MG63 (cell line): ENCODE measurements at places on chromosomes 5 and 9.

- DNase-seq, result no peak
Observed at GRCh38 chr9:98567540-98568233, 141.0 kb downstream of the GABBR2 start.

DNA sequence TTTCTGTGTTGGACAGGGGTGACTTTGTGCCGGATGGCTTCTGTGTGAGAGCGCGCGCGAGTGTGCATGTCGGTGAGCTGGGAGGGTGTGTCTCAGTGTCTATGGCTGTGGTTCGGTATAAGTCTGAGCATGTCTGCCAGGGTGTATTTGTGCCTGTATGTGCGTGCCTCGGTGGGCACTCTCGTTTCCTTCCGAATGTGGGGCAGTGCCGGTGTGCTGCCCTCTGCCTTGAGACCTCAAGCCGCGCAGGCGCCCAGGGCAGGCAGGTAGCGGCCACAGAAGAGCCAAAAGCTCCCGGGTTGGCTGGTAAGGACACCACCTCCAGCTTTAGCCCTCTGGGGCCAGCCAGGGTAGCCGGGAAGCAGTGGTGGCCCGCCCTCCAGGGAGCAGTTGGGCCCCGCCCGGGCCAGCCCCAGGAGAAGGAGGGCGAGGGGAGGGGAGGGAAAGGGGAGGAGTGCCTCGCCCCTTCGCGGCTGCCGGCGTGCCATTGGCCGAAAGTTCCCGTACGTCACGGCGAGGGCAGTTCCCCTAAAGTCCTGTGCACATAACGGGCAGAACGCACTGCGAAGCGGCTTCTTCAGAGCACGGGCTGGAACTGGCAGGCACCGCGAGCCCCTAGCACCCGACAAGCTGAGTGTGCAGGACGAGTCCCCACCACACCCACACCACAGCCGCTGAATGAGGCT lies at the start of gene ADRB2:
TSS of gene ADRB2 (plus strand) at position 559 of the 686 bp plus-strand sequence. CDS start 221 bp downstream, outside the sequence.
- peak; percentile 98 for DNase-seq

DNA sequence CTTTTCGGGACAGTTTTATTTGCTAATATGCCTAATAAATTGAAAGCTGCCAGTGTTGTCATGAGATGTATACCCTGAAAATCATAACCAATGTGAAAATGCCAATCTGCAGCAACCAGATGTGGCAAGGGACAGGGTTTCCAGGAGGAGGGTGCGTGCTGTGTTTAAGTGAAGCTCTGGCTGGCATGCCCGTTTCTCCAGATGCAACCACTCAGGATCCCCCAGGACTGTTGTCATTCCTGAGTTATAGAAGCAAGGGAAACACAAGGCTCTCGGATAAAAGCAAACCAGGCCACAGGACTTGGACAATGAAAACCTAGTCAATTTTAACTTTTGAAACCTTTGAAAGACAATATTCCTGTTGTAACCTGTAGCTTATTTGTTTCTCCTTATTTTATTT lies 360.2 kb downstream of the SLIT3 start:
- DNase-seq, result no peak

DNA sequence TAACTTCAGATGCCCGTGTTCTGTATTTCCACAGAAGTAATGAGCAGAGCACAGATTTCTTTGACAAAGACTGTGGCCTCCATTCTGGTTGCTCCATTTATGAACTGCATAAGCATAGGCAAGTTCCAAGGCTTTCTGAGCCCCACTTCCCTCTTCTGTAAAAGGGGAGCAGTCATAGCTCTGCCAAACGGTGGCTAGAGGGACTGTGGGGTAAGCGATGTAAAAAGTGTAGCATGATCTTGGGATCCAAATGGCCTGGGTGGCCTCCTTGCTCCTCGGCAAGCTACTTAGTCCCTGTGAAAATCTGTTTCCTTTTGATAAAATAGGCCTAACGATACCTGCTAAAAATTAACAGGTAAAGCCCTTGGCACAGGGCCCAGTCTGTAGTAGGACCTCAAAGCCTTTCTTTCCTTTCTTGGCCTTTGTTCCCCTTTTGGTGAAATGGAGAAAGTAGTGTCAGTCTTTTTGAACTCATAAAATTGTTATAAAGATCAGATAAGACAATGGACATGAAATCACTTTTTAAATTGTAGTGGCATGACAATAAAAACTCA lies 646.6 kb downstream of the ACTL7B start:
- DNase-seq, result no peak

- DNase-seq, result no peak
Observed at GRCh38 chr5:172751761-172752510, 19.1 kb downstream of the DUSP1 start.

- DNase-seq, result no peak
Observed at GRCh38 chr9:21589344-21590056, 107.4 kb upstream of the IFNE start.

GRCh38 chr5:53543401-53543800 lies 17.0 kb upstream of the NDUFS4 start:
- no peak for DNase-seq

GRCh38 chr5:86354664-86355063 lies 263.1 kb upstream of the COX7C start:
- DNase-seq, result no peak

DNA sequence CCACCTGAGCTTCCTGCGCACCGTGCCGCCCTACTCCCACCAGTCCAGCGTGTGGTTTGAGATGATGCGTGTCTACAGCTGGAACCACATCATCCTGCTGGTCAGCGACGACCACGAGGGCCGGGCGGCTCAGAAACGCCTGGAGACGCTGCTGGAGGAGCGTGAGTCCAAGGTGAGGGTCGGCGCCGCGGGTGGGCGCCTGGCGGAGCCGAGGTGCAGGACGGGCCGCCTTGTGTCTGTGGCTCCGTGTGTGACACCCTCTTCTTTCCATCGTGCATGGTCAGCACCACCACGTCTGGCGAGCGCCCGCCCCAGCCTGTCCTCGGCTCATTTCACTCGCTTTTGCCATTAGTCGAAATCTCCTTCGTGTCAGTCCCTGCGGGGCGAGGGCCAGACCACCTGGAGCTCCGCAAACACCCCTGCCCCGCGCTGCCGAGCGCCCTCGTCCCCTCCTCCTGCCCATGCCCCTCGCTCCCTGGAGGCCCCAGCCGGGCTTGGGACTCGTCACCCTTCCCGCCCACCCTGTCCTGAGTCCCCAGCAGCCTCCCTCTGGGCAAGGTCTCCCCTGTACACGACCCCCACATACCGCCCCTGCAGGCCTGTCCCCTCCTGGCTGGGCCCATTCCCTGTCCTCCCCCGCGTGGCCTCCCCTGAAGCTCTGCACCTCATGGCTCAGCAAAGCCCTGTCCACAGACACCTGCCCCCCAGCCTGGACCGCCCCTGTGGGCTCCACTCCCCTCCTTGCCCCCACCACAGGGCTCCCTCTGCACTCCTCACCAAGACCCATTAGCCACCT lies 7.0 kb downstream of the GRIN1 start:
- no peak for DNase-seq

DNA sequence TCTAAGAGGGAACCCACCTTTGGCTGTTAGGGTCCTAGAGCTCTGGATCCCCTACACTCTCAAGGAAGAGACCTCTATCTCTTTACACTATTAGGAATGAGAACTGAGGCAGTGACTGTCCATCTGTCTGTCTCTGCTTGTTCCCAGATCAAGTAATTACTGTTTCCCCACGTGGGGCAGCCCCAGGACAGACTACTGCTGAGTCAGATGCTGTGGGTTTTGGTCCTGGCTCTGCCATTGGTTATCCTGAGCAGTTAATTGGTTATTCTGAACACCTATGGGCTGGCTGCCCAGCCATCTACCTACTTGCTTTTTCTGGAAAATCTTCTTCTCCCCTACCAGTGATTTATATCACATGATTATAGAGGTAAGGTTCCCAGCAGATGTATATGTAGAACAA lies 33.3 kb downstream of the FBXO10 start:
- DNase-seq, result no peak

- no peak for DNase-seq
Observed at GRCh38 chr5:53037141-53037859, 48.1 kb downstream of the ITGA2 start.

DNA sequence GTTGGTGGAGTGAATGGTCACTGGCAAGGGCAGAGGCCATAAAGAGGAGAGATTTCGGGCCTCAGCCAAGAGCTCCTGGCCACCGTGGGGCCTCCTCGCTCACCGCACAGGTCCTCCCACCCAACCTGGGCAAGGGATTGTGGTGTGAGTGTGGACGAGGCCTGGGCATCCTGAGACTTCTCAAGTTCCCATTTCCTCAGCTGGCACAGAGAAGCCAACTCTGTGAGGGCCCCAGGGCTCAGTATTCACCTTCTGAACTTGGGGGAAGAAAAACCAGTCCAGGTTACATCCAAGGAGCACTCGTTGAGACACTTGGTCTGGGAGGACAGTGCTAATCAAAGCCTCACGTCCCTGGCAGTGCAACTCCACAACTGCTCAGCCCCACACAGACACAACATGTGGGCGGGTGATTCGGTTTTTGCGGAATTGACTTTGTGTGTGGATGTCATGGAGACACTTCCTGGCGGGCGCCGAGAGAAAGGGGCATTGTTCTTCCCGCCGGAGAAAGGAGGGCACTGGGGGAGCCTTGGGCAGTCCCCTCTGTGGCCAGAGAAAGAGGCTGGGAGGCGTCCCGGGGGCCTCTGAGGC lies 28.5 kb upstream of the NKD2 start:
- no peak for DNase-seq

- no peak for DNase-seq
Observed at GRCh38 chr9:127457191-127457878, 6.0 kb downstream of the LRSAM1 start.
